ENCODE measurements at places on chromosomes 11 and 22.
A peak's percentile ranks its signal among the peaks of the same experiment; 100 is the strongest.

GRCh38 chr11:45169310-45170072 is 23.1 kb downstream of the PRDM11 start:
- ATAC-seq, result no peak

- no peak for ATAC-seq
Observed at GRCh38 chr11:134670961-134671370, 258.9 kb upstream of the B3GAT1 start.

DNA sequence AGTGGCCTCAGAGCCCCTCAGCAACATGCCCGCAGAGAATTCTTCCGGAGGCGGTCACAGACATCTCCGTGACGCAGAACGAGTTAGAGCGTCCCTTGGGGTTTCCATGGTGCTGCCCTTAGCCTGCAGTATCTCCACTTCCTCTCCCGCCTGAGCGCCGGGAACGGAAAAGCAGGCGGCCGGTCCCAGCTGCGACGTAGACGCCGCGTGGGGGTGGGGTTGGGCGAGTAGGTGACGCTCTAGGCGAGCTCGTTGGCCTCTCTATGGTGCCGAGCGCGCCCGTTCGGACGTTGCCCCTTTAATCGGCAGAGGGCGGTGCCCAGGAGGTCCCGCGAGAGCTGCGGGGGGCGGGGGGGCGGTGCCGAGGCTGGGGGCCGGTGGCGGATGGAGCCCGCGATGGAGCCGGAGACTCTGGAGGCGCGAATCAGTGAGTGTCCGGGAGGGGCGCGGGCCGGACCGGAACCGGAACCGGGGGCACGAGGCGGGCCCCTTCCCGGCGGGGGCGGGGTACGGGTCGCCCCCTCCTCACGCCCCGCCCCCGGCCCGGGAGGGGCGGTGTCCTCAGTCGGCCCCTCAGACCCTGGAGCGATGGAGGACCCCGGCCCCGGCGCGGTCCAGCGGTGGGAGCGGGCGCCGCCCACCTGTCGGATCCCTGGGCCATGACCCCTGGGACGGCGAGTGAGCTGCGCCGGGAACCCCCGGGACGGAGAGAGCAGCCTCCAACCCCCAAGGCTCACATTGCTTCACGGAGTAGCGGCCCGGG is at the start of gene GGA1:
Gene GGA1, plus strand, starts transcription at position 358 of the 763 bp plus-strand sequence. Its CDS starts 27 bp downstream, at position 385.
- ATAC-seq, result peak; percentile 89

DNA sequence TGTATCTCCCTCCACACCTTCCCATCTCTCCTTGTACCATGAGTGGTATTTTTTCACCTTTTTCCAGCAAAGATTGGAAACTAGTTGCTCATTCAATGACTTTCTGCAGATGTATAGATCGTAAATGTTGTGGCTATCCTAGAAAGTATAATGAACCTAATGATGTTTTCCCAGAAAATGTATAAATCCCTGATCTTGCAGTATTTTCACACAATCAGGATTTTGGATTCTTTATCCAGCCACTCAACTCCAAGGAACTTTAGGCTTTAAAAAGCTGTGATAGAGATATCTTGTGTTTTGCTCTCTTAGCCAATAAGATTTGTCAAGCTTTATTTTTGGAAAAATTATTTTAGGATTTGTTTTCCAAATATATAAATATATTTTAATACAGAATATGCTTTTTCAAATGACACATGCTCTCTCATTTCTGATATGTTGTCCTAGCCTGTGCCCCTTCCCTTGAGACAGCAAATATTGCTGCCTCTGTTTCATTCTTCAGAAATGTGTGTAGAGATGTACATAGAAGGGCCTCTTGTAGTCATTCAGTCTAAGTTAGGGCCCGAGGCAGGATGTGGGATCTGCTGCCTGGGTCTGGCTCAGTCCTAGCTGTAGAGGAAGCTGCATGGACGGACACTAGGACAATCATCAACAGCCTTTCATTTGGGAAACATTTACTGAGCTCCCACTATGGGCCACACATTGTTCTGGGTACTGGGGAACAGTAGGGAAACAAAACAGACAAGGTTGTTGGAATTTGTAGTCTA is 62.4 kb downstream of the NAV2 start:
- no peak for ATAC-seq

DNA sequence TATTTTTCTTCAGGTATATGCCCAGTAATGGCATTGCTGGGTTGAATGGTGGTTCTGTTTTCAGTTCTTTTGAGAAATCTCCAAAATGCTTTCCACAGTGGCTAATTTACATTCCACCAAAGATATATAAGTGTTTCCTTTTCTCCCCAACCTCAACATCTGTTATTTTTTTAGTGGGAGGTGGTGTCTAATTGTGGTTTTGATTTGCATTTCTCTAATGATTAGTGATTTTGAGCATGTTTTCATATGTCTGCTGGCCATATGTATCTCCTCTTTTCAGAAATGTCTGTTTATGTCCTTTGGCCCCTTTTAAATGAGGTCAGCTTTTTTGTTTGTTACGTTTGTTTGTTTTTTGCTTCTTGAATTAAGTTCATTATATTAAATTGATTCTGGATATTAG is 760.2 kb downstream of the KCNA4 start:
- ATAC-seq, result no peak

- no peak for ATAC-seq
Observed at GRCh38 chr11:78299000-78299710, 110.4 kb downstream of the USP35 start.
